ENCODE measurements at places on chromosomes 7 and 10.
A peak's percentile ranks its signal among the peaks of the same experiment; 100 is the strongest.

- no peak for DNase-seq
These were observed 104.2 kb downstream of the CTTNBP2 start for GRCh38 chr7:117769085-117769484.

DNA sequence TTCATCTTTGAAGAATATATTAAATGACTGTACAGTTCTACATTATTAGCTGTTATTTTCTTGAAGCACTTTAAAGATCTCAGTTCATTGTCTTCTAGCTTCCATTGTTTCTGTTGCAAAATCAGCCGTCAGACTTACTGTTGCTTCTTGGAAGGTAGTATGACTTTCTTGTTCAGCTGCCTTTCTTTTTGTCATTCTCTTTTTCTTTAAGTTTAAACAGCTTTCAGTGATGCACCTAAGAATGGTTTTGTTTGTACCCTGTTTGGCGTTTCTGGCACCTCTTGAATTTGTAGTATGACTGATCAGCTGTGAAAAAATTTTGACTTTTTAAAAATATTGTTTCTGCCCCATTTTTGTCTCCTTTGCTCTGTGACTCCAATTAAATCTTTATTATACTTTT lies 9.3 kb downstream of the MKLN1 start:
- no peak for DNase-seq

DNA sequence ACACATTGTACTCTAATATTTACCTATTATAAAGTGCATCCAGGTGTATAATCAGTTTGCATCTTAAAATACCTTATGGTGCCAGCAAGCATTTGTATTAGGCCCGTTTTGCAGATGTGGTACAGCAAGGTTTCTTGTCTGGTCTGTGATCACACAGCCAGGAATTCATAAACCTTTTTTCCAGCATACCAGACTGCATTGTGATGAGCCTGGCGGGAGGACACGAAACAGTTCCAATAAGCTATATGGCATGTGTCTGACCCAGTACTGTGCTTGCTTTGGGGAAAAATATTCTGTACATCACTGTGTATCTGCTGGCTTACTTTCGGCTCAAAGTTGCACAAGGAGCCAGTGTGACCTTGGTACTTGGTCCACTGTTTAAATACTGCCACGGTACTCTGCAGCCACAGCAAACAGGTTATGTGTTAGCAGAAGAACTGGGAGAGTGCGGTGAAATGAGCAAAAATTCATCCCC lies 36.3 kb downstream of the CHN2 start:
- DNase-seq, result no peak

- DNase-seq, result no peak
These were observed 60.0 kb downstream of the POLR1F start for GRCh38 chr7:19648791-19649190.

- no peak for DNase-seq
These were observed 147.0 kb upstream of the CELF2 start for GRCh38 chr10:10870523-10871241.

GRCh38 chr7:146494952-146495596 lies 378.5 kb downstream of the CNTNAP2 start:
- no peak for DNase-seq

DNA sequence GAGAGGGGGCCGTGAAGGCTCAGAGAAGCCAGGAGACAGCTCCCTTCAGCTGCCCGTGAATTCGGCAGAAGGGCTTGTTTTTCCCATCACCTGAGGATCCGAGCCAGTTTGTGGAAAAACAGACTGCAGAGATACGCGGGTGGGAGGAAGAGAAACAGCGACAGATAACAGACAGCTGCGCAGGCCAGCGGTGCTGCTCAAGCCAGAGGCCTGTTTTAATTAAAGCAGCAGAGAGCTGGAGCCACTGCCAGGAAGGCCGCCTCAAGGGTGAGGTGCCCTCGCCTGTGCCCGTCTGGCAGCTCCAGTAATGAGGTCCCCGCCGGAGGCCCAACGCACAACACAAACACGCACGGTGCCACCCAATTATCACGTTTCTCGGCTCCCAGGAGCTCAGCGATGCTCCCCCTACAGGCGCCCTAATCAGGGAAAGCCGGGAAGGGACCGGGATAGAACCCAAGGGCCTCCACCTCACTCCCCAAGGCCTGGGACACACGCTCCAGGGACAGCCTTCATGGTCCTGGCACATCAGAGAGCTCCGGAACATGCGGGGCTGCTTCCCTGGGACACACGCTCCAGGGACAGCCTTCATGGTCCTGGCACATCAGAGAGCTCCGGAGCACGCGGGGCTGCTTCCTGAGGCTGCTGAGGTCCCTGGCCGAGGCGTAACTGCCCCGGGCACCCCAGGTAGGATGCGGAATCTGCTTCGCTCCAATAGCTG lies 60.6 kb upstream of the DNAAF5 start:
- no peak for DNase-seq

DNA sequence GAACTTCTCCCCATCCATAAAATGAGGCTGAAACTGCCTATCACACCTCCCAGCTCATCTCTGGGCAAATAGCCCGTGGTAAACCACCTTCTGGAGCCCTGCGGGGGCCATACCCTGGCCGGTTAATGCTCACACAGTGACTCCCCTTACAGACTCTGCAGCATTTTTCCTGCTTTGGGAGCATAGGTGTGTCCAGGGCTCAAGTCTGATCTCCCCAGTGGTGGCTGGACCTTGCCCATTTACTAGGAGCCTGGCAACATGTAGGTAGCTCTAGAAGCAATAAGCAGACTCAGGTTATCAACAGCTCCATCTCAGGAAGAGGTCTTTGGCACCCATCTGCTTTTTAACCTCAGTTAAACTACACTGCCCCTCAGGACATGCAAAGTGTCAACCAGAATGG lies 5.5 kb upstream of the CDHR1 start:
- no peak for DNase-seq

DNA sequence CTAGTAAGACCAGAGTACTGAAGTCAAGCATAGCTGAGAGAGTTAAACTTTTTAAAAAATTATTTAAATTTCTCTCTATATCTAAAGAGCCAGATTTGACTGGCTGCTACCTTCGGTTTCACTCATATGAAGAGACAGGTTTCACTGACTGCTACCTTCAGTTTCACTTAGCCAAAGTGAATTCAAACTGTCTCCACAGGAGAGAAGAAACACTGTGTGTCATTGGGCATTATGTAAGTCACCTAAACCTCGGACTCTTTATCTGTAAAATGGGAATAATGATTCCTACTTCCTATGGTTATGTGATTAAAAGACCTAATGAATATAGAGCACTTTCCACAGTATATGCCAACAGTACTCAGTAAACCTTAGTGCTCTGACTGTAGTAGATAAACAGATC lies 41.6 kb upstream of the MET start:
- no peak for DNase-seq

GRCh38 chr7:27822245-27822644 lies 82.3 kb downstream of the TAX1BP1 start:
- DNase-seq, result no peak

- peak; percentile 94 for DNase-seq
These were observed at the start of gene ARPC1A for GRCh38 chr7:99325592-99326407. Gene ARPC1A, plus strand, starts transcription at chr7:99325898. Its CDS starts 7,456 bp downstream, at chr7:99333354.

DNA sequence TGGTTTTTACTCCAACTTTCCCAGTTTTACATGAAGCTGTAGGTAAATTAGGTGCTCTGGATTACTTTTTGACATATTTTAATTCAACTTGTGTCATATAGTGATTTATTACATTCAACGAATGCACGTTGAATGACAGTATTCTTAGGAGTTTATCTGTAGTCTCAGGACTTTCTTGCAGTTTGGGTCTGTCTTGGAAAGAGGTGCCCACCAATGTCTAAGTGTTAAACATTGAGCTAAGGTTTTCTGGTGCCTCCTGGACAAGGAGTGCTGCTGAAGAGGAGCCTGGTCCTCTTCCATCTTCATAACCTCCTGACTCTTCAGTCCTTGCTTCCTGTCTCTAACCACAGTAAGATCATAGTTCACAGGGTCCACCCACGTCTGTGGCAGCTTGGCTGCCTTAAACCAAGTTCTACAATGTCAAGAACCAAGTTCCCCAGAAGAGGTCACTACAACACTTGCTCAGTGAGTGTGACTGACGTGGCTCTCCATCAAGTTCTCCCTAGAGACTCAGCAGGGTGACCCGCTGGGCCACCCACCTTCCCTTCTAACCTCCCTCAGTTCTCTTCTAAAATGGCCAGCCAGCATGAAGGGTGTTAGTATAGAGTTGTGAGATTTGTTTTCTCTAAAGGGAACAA lies 6.1 kb downstream of the NPY start:
- peak; percentile 40 for DNase-seq

DNA sequence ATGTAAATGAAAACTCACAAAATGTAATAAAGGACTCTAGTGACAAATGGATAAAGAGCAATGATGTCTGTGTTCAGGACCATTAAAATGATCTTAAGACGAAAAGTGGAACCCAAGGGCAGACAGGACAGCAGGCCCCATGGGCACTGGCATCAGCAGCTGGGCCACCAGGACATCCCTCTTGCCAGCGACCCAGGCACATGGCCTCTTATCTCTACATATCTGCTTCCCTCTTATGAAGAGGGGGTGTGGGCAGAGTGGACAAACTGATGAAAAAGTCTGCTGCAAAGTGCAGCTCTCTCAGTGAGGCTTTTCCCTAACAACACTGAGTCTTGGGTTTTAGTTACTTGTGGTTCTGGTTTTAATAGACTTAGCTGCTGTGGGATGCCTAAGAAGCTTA lies 44.8 kb upstream of the ANKRD1 start:
- no peak for DNase-seq

DNA sequence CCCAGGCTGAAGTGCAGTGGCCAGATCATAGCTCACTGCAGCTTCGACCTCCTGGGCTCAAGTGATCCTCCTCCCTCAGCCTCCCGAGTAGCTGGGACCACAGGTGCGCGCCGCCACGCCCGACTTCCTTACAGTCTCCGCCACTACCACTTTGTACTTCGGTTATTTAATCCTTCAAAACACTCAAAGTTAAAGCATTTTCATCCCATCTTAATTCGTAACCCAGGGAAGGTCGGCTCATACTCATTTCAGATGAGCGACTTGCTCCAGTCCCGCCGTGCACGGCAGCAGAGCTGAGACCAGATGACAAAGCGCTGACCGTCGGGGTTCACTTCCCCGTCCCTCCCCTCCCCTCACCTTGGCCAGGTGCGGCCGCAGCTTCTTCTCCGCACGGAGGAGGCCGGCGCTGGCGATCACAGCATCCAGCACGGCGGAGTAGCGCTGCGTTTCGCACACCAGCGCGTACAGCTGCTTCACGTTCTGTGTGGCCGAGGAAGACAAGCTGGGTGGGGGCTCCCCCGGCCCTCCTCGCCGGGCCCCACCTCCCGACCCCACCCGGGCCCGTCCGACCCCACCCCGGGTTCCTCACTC lies 457 bp downstream of the NSUN5 start:
- DNase-seq, result no peak

- no peak for DNase-seq
These were observed 252.2 kb downstream of the GALNT17 start for GRCh38 chr7:71384094-71384493.

- no peak for DNase-seq
These were observed 167.4 kb upstream of the SH2B2 start for GRCh38 chr7:102119213-102119651.

GRCh38 chr10:44310762-44311562 lies 73.9 kb downstream of the CXCL12 start:
- peak; percentile 72 for DNase-seq

DNA sequence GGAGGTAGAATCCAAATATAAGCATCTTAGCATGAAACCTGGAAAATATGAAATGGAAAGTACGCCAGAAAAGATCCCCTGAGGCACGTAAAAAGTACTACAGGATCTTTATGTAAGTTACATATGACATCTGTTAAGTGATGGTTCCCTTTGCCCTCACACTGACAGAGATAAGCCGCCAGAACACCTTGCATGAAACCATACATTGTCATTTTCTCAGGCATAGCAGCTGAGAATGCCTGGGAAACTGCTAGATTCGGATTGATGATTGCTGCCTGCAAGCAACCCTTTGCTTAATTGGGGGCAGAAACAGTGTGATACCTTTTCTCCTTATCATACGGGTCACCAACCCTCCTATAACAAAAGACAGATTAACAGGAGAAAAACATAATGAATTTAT lies 826.6 kb upstream of the LRRN3 start:
- DNase-seq, result no peak

- no peak for DNase-seq
These were observed 35.5 kb downstream of the GRIFIN start for GRCh38 chr7:2440608-2441245.

- no peak for DNase-seq
These were observed 9.0 kb upstream of the VIM start for GRCh38 chr10:17219024-17219423.

DNA sequence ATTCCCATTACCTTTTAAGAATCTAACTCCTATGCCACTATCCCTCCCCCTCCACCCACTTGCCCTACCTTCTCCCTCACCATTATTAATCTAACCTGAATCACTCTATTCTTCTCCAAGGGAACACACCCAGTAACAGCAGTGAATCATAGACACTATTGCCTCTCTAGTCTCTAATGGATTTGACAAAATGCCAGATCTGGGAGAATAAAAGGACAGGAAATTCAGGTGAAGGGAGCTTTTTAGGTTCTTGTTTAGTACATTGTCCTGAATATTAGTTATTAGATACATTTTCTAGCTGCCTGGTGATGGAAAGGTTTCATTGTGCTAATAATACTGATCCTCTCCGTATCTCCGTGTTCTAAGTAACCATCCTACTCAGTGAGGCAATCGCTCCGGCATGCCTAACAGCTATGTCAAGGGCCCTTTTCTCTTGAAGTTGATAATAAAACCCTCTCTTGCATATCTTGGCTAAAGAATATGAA lies 4.1 kb upstream of the SFR1 start:
- no peak for DNase-seq

DNA sequence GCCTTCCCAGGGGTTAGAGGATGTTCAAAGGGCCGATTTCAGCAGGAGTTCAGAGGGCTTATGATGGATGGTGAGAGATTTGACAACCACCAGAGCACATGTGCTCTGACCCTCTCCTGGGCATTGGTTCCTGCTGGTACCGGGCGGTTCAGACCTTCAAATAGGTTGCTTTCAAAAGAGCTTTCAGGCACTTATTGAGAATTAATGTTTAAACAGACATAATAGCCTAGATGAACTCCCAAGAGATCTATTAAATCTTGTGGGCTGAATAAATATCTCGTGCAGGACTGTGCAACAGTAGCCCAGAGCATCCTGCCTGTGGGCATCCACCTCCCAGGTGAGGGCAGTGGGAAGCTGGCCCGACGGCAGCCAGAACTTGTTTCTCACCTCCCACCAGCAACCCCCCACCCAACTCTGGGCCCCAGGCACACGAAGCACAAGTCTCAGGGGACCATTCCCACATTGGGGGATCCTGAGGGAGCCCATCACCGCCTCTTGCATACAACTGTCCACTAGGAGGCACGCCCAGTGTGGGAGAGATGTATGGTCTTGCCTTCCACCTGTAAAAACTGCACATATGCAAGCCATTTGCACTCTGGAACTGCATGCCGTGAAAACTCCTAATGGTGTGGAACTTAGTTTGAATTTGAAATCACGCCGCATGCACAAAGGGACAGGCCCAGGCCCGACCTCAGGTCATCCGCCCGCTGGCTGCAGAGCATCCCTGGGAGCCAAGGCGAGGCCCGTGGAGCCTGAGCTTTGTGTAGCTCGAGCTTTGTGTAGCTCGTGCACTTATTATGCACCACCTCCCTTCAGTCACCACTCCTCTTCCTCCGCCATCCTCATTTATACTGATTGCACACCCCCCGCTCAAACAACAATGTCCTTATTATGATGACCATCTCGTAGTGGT lies 147.8 kb downstream of the ADCY1 start:
- DNase-seq, result no peak

GRCh38 chr7:107232568-107233090 lies 63.8 kb downstream of the HBP1 start:
- DNase-seq, result no peak

- DNase-seq, result no peak
These were observed 22.8 kb upstream of the PRKAG2 start for GRCh38 chr7:151899513-151900360.

Data from CD4-positive, alpha-beta T cell treated with Interleukin-12 subunit alpha and Interleukin-12 subunit beta, for 1 hour (primary cell).